Kasumi-1 (cell line): ENCODE measurements at places on chromosomes 1 and 21.

DNA sequence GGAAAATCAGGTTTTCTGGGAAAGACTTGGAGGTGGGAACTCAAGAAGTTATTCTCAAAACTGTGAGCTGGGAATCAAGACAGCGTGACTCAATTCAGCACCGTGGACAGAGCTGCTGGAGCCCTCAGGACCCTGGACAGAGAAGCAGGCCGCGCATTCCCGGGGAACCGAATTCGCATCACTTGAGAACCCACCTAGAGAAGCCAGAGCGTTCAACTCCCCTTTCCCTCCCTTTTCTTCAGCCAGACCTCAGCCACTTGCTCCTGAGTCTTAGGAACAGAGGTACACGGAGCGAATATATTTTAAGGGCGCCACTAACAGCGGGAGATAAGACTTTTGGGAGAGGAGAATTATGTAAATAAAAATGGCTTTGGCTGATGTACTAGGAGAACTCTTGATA lies 2.0 kb upstream of the LIN28A start:
- peak; percentile 63 for DNase-seq

- DNase-seq = no peak
Measured at GRCh38 chr1:22612671-22613571, 23.5 kb upstream of the C1QA start.

DNA sequence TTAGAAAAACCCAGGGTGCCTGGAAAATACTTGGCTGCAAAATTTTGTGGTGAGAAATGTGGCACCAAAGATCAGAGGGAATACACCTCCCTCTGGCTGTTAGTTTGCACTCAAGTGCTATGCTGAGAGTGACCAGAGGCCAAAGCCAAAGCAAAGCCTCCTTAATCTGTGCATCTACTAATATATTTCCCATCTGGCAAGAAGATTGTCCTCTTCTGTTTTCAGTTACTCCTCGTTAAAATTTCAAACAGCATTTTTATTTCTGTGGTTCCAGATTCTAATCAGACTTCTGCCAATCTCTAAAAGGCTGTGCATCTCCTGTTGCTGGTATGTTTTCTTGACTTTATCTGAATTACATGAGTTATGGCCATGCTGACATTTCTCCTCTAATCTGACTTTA lies 327.4 kb downstream of the TBX15 start:
- DNase-seq = no peak

- DNase-seq = no peak
Measured at GRCh38 chr1:162663086-162663485, 30.8 kb downstream of the DDR2 start.

DNA sequence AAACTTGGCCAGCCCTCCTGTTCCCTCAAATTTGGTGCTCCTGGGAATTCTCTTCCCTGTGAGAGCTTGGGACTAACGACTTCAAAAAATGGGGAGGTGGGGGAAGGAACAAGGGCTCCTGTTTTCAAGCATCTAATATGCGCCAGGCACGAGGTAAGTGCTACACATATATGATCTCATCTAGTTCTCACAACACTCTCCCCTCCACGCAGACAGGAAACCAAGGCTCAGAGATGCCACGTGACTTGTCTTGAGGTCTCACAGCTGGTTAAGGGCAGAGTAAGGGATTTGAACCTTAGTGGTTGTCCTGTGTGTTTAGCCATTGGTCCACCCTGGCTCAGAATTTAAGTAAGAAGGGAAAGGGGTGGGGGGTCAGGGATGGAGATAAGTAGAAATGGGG lies 125.9 kb downstream of the DMRTB1 start:
- DNase-seq = peak; percentile 47

GRCh38 chr1:211206981-211207380 lies 52.2 kb upstream of the RCOR3 start:
- DNase-seq = no peak

GRCh38 chr1:76075877-76076276 lies 1.3 kb downstream of the ST6GALNAC3 start:
- DNase-seq = peak; percentile 98

DNA sequence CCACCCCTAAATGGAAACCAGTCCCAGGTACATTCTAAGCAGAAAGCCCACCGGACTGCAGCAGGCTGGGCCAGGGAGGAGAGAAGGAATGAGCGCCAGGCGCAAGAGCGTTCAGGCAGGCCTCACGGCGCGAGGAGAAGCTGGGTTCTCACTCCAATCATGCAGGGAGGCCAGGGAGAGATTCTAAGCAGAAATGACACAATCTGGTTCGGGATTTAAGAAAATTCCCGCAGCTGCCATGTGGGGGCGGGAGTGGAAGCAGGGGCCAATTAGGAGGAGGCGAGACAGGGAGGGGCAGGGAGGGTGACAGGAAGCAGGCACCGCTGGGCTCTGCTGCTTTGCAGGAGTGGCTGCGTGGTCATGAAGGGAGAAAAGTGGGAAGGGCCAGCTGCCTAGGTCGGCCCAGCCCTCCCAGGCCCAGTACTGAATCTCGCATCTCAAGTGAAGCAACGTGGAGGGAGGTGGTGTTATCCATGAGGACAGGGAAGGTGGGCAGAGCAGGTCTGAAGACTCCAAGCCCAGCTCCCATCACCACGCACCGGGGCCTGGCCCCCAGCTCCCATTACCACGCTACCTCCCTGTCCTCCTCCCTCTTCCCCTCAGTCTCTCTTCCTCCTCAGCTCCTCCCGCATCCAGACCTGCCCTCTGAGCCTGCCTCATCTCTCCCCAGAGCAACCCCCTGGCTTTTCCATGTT lies 11.8 kb downstream of the NPHP4 start:
- peak; percentile 47 for DNase-seq

DNA sequence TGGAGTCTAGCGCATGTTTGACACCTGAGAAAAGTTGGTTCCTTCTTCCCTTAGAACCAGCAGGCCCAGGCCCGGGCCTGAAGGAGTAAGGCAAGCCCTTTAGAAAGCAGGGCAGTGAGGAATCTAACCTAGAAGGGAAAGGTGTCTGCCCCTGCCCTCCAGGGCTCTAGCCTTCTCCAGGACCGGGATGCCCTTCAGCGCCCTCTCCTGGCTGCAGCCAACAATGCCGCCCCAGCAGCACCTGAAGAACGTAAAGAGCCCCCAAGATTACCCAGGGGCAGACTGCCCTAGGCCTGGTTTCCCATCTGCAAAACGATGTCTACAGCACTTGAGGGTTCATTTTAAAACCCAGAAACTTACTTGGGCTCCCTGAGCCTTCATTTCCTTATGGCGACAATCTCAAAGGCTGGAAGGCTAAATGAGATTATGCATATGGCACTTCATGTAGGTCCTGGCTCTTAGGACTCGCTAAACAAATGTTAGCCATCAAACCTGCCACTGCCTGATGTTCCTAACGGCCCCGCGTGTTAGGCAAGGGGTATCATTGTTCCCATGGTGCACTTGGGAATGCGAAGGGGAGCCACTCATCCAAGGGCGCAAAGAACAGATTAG lies 106.7 kb upstream of the KLHDC7A start:
- no peak for DNase-seq

- DNase-seq = no peak
Measured at GRCh38 chr1:53648516-53648915, 90.4 kb downstream of the GLIS1 start.

DNA sequence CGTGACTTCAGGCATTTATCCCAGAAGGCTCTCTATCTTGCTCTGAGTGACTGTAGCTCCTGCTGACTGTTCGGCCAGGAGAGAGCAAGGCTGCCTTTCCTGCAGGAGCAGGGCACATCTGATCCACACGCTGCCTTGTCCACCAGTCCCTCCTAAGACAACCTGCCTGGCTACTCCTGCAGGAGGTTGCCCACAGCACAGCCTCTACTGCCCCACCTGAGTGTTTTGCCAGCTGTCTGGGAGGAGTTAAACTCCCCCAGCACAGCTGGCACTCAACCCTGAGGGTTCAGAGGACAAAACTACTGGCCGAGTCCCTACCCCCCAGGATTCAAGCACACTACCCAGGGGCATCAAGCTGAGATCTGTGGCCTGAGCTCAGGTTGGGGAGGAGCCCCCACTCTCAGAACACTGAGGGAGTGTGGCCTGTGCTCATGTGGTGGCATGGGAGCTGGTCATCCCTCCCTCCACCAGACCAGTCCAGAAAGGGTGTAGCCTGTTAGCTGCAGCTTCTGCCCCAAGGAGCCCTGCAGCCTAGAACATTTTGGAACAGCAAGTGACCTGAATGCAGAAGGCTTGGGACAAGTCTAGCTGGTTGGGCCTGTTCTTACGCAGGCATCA lies 237.3 kb downstream of the SLC44A5 start:
- no peak for DNase-seq

DNA sequence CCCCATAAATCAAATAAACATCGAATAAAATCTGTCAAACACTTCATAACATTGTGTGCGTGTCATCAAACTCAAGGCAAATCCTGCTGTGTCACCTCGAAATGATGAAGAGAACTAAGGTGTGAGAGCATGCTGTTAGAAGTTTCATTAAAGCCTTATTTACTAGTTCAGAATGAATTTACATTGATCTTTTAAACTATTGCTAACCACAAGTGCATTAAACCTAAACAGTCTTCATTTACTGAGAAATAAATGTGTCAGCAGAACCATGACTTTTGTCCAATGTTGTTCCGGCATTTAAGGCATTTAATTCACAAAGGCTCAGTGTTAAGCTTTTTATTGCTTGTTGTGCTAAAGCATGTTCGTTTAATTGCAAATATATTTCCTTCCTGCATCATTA lies 474.4 kb downstream of the SETD4 start:
- DNase-seq = no peak
